ENCODE measurements at places on chromosomes 3 and 15.

DNA sequence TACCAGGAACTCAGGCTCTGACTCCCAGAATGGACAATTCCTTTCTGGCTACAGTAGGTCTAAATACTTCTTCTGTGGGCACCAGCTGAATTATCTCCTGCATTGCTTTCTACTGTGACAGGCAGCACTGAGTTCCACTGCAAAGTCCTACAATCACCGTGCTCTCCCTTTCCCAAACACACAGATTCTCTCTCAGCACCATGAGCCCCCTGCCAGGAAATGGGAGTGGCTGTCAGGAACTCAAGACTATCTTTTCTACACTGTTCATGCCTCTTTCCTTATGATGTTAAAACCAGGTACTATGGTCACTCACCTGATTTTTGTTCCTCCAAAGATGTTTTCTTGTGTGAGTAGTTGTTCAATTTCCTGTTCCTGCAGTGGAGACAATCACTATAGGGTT, 383.4 kb downstream of the EPHA6 start:
- no peak overlapping the region for H3K4me3 ChIP-seq
- H3K27me3 ChIP-seq = no peaks in the 10 kb centered on the region
- no peaks in the 10 kb centered on the region for H3K36me3 ChIP-seq
- DNase-seq = no peak
- H3K27ac ChIP-seq = no peak overlapping the region
- no peaks in the 10 kb centered on the region for H3K4me1 ChIP-seq

DNA sequence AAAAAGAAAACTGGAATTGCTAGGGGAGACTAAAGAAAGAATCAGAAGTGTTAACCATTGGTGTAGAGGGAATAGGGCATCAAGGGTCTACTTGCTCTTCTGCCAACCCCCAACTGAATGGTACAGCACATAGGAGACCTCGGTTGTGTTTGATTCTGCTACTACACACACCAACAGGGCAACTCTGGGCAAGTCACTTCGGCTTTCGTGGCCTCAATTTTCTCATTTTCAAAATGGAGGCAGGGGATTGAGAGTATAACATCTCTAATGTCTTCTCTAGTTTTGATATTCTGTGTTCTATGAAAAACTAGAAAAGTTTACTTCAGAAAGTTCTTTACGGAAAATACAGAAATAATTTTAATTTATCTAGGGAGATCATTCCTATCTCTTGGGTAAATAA, 120.3 kb upstream of the PHLDB2 start:
- H3K4me3 ChIP-seq = no peak overlapping the region
- H3K27ac ChIP-seq = peak overlapping the region; percentile 83

DNA sequence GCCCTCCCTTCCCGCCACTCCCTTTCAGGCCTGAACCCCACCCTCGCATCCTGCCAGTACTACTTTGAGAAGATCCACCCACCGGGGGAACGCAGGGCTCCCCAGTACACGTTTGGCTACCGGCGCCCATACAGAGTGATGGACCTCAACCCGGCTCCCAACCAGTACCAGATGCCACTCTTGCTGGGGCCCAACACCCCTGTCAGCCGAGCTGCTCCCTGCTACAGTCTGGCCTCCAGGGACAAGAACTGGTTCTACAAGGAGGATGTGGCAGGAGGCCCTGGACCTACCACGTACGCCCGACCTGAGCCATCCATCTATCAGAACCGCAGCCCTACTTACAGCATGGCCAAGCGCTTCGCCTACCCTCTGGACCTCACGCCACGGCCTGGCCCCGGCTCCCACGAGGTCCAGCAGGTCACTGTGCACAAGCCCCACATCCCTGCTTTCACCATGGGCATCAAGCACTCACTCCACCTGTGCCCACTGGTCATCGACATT, 14.4 kb upstream of the CSPG4 start:
- no peak overlapping the region for H3K4me3 ChIP-seq
- H3K4me1 ChIP-seq = peaks cover 21% of the 10 kb centered on the region
- no peak overlapping the region for H3K27ac ChIP-seq
- DNase-seq = no peak
- H3K27me3 ChIP-seq = no peaks in the 10 kb centered on the region
- H3K36me3 ChIP-seq = no peaks in the 10 kb centered on the region

- peaks cover 7% of the 10 kb centered on the region for H3K4me1 ChIP-seq
- peak overlapping the region; percentile 20 for H3K4me3 ChIP-seq
- H3K36me3 ChIP-seq = no peaks in the 10 kb centered on the region
- H3K27ac ChIP-seq = peak overlapping the region; percentile 62
- DNase-seq = no peak
- H3K27me3 ChIP-seq = peaks cover 9% of the 10 kb centered on the region
Observed at GRCh38 chr3:14810070-14810791, 8.5 kb upstream of the FGD5 start.

GRCh38 chr15:81184188-81184587, 12.5 kb upstream of the IL16 start:
- DNase-seq = no peak
- no peaks in the 10 kb centered on the region for H3K4me1 ChIP-seq
- peak overlapping the region; percentile 83 for H3K27ac ChIP-seq
- H3K27me3 ChIP-seq = no peaks in the 10 kb centered on the region

DNA sequence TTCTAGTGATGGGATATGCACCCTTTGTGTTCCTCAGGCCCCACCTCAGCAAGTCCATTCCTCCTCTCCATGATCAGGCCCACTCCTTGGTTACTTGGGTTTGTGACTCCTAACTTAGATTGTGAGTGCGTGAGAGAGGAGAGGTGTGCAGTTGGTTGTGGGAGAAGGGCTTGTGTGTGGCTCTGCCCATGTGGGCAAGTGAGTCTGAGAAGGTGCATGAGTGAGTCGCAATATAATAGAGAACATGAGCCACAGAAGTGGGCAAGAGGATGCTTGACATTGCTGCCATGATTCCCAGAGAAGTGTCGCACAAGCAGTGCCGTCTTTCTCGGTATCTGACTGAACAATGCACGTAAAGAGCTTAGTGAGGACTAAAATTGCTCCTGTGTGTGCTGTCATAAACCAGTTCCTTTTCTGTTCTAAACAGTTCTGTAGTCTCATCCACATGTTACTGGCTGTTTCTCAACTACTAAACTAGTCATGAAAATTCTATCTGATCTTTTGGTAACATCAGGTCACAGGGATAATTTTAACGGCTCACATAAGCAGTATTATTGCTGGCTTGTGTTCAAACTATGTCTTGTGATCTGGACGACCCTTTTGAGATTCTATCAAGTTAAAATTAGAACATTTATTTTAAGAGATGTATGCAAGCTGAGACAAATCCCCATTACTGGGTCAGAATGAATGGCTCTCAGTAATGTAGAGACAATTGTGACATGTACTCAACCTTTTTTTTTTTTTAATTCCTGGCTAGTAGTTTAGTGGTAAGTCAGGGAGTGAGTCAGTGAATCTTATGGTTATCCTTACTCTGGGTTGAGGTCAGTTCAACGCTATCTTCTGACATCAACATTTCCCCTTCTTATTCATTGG, 25.6 kb downstream of the GYG1 start:
- no peaks in the 10 kb centered on the region for H3K36me3 ChIP-seq
- no peak overlapping the region for H3K4me3 ChIP-seq
- H3K27me3 ChIP-seq = no peaks in the 10 kb centered on the region

DNA sequence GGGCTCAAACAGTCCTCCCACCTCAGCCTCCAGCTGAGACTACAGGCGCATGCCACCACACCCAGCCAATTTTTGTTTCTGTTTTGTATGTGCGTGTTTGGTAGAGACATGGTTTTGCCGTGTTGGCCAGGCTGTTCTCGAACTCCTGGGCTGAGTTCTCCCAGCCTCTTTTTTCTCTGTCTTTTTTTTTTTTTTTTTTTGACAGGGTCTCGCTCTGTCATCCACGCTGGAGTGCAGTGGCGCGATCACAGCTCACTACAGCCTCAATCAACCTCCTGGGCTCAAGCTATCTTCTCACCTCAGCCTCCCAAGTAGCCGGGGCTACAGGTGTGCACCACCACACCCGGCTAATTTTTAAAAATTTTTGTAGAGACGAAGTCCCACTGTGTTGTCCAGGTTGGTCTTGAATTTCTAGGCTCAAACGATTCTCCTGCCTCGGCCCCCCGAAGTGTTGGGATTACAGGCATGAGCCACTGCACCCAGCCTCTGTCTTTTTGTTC, 867 bp upstream of the DCAF1 start:
- H3K27ac ChIP-seq = peak overlapping the region; percentile 95
- H3K4me1 ChIP-seq = no peaks in the 10 kb centered on the region
- H3K36me3 ChIP-seq = no peaks in the 10 kb centered on the region
- DNase-seq = no peak
- no peaks in the 10 kb centered on the region for H3K27me3 ChIP-seq

- no peak overlapping the region for H3K27ac ChIP-seq
- H3K4me3 ChIP-seq = no peak overlapping the region
- no peak for DNase-seq
- no peaks in the 10 kb centered on the region for H3K36me3 ChIP-seq
Observed at GRCh38 chr3:117567382-117567781, 857.8 kb downstream of the TUSC7 start.

- H3K27me3 ChIP-seq = no peaks in the 10 kb centered on the region
- H3K4me3 ChIP-seq = peak overlapping the region; percentile 20
Observed at GRCh38 chr3:40780291-40780924, 255.6 kb downstream of the ZNF621 start.

DNA sequence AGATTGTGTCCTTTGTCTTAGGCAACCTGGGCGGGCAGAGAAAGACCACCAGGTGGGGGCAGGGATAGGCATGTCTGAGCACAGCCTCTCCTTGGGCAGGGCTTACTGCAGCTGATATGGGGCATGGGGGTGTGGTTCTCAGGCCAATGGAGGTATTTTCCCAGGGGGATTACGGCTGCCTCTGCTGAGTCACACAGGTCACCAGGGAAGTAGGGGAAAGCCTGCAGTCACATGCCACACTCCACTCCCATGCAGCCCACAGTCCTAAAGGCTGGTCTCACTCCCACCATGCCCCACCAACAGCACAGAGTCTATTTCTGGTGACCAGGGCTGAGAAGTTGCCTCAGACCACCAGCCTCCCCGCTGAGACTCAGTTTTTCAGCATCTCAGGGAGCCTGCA, 466.4 kb downstream of the DIPK2A start:
- H3K27me3 ChIP-seq = no peaks in the 10 kb centered on the region
- H3K27ac ChIP-seq = no peak overlapping the region
- no peak overlapping the region for H3K4me3 ChIP-seq
- DNase-seq = no peak
- no peaks in the 10 kb centered on the region for H3K4me1 ChIP-seq

DNA sequence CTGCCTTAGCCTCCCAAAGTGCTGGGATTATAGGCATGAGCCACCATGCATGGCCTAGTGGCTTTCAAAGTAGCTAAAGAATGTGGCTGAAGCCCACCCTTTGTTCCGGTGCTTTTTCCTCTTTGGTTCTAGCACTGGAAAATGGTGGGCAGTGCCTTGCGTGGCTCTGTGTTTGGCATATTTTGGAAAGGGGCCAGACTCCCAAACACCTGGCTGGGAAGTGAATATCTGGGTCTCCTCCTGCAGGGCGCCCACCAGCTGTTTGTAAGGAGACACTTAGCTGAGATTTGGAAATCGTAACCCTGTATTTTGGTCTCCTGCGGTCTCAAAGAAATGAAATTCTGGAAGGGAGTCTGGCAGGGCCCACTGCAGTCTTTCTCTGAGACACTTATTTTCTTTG, 336.4 kb downstream of the IL20RB start:
- H3K27me3 ChIP-seq = no peaks in the 10 kb centered on the region
- no peak for DNase-seq
- H3K36me3 ChIP-seq = no peaks in the 10 kb centered on the region

GRCh38 chr3:19945534-19945933, 1.4 kb upstream of the RAB5A start:
- no peaks in the 10 kb centered on the region for H3K36me3 ChIP-seq
- no peak overlapping the region for H3K27ac ChIP-seq
- H3K27me3 ChIP-seq = no peaks in the 10 kb centered on the region
- DNase-seq = no peak
- H3K4me3 ChIP-seq = no peak overlapping the region

DNA sequence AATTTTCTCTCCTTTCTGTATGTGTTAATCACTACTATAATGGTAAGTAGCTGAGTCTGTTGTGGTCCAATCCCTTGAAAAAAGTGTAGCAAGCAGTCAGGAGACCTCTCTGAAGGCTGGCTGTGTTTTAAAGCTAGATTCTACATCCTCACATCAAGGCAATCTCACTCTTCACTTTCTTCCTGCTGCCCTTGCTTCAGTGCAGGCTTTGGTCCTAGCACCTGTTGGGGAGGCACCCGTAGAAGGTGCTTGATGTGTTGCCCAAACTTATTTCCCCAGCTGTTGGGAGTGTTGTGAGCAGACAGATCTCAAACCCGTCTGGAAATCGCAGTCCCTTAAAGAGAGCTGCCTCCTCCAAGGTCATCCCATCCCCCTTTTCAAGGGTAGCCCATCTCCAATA, 8.6 kb downstream of the FRMD4B start:
- H3K4me1 ChIP-seq = peaks cover 7% of the 10 kb centered on the region
- no peak overlapping the region for H3K27ac ChIP-seq
- H3K36me3 ChIP-seq = no peaks in the 10 kb centered on the region
- H3K4me3 ChIP-seq = no peak overlapping the region

GRCh38 chr15:73633111-73633990, at the start of gene NPTN:
TSS of gene NPTN (minus strand) at chr15:73633389. CDS start at chr15:73633215, 174 bp downstream.
- DNase-seq = peak; percentile 87
- H3K27ac ChIP-seq = peak within 1 kb of the TSS; percentile 97
- peak within 1 kb of the TSS; percentile 77 for H3K4me3 ChIP-seq
- no peaks in the 10 kb centered on the region for H3K27me3 ChIP-seq
